Hepatocyte (in vitro differentiated cells): ENCODE measurements at places on chromosomes 7 and 10. TPM values are rescaled to one million over a fixed set of nuclear protein-coding genes. Genes with fewer than 3 reads are reported as not detected.

GRCh38 chr7:44330331-44330730 lies 4.9 kb upstream of the CAMK2B start:
- no peak overlapping the region for H3K27ac ChIP-seq
- H3K4me1 ChIP-seq = no peaks in the 10 kb centered on the region
- peaks cover 23% of the 10 kb centered on the region for H3K27me3 ChIP-seq

- no peaks in the 10 kb centered on the region for H3K27me3 ChIP-seq
- H3K4me3 ChIP-seq = no peak overlapping the region
- peaks cover 15% of the 10 kb centered on the region for H3K4me1 ChIP-seq
- no peak for DNase-seq
Measured at GRCh38 chr7:115233809-115234208, 311.9 kb downstream of the MDFIC start.

DNA sequence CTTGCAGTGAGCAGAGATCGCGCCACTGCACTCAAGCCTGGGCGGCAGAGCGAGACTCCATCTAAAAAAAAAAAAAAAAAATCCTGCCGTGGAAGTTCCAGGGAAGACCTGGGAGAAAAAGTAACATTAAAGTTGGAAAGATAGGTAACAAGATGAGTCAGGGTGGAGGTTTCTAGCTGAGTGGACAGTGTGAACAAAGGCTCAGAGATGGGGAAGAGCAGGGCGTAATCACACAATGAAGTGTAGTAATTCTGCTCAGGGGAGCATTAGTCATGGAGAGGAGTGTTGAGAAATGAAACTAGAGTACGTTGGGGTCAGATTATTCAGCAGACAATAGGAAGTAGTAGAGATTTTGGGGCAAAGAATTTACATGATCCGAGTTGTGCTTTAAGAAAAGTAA lies 21.6 kb upstream of the WASL start:
- H3K36me3 ChIP-seq = no peaks in the 10 kb centered on the region
- H3K27me3 ChIP-seq = no peaks in the 10 kb centered on the region
- H3K27ac ChIP-seq = no peak overlapping the region
- DNase-seq = no peak
- H3K4me3 ChIP-seq = no peak overlapping the region

- no peaks in the 10 kb centered on the region for H3K36me3 ChIP-seq
- no peak overlapping the region for H3K27ac ChIP-seq
- no peaks in the 10 kb centered on the region for H3K4me1 ChIP-seq
- H3K27me3 ChIP-seq = no peaks in the 10 kb centered on the region
- DNase-seq = no peak
Measured at GRCh38 chr7:34277803-34278199, 372.5 kb downstream of the BMPER start.

GRCh38 chr7:123655614-123656013 lies at the start of gene LMOD2:
LMOD2 (plus strand) TSS chr7:123655866; CDS start chr7:123655964, 98 bp downstream.
- no peaks in the 10 kb centered on the region for H3K4me1 ChIP-seq
- no peak within 1 kb of the TSS for H3K27ac ChIP-seq
- H3K4me3 ChIP-seq = no peak within 1 kb of the TSS
- H3K27me3 ChIP-seq = no peaks in the 10 kb centered on the region
- DNase-seq = no peak

DNA sequence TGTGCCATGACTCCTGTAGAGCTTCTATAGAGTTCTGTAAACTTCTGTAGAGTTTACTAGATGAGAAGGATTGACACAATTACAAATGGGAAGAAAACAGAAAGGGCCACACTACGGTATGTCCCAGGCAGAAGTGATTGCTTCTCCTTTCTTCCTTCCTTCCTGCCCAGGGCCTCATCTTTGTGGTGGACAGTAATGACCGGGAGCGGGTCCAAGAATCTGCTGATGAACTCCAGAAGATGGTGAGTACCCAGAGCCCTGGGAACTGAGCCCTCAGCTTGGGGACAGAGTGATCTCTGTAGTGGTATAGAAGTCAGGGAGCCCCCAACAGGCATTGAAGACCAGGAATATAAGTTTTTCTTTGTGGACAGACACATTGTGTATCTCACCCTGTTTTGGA lies 1.7 kb downstream of the ARF5 start:
- H3K27ac ChIP-seq = no peak overlapping the region
- no peaks in the 10 kb centered on the region for H3K27me3 ChIP-seq
- H3K36me3 ChIP-seq = no peaks in the 10 kb centered on the region
- H3K4me3 ChIP-seq = no peak overlapping the region

DNA sequence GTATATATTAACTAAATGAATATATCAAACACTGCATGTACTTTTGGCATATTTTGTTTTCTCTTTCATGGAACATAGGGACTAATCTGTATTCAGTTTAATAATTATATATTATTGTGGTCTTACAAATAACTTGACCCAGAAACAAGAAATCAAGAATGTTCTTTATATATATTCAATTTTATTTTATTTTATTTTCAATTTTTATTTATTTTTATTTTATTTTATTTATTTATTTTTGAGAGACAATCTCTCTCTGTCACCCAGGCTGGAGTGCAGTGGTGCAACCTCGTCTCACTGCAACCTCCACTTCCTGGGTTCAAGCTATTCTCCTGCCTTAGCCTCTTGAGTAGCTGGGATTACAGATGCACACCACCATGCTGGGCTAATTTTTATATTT lies 258.4 kb upstream of the MYO3A start:
- DNase-seq = no peak
- H3K36me3 ChIP-seq = no peaks in the 10 kb centered on the region
- no peaks in the 10 kb centered on the region for H3K27me3 ChIP-seq
- no peak overlapping the region for H3K4me3 ChIP-seq
- H3K4me1 ChIP-seq = no peaks in the 10 kb centered on the region

DNA sequence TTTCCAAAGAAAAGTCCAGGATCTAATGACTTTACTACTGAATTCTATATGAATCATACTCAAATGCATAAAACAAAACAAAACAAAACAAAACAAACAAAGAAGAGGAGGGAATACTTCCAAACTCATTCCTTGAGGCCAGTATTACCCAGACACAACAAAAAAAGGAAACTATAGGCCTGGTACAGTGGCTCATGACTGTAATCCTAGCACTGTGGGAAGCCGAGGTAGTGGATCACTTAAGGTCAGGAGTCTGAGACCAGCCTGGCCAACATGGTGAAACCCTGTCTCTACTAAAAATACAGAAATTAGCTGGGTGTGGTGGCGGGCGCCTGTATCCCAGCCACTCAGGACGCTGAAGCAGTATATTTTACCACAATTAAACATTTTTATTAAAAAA lies 114.6 kb downstream of the NRBF2 start:
- DNase-seq = no peak
- no peak overlapping the region for H3K4me3 ChIP-seq
- H3K27ac ChIP-seq = no peak overlapping the region

GRCh38 chr10:133258066-133258817 lies 18.4 kb downstream of the ADAM8 start:
- peaks cover 20% of the 10 kb centered on the region for H3K4me1 ChIP-seq
- DNase-seq = no peak
- no peaks in the 10 kb centered on the region for H3K36me3 ChIP-seq

GRCh38 chr10:122457934-122458333 lies 3.4 kb upstream of the HTRA1 start:
- H3K4me3 ChIP-seq = no peak overlapping the region
- no peaks in the 10 kb centered on the region for H3K36me3 ChIP-seq
- peaks cover 7% of the 10 kb centered on the region for H3K4me1 ChIP-seq
- no peak for DNase-seq

GRCh38 chr7:30354791-30355190 lies 70.4 kb downstream of the ZNRF2 start:
- no peak overlapping the region for H3K4me3 ChIP-seq
- no peak for DNase-seq
- H3K36me3 ChIP-seq = no peaks in the 10 kb centered on the region
- no peaks in the 10 kb centered on the region for H3K4me1 ChIP-seq
- H3K27ac ChIP-seq = no peak overlapping the region
- H3K27me3 ChIP-seq = no peaks in the 10 kb centered on the region

DNA sequence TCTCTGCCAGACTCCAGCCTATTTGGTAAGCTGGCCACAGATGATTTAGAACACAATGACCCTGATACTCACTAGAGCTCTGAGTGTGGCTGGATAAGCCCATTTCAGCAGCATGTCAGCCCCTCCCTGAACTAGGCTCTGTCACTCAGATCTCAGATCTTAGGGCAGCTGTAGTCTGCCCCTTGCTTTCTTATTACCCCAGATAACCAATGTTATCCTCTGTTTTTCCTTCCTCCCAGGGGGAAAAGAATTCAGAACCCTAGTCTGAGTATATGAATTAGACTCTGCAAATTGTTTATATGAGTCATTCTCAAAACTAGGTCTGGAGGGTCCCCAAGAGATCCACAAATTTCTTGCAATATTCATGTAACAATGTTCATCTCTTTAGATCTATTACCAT lies 286.2 kb downstream of the KCNMA1 start:
- peak overlapping the region; percentile 11 for H3K27ac ChIP-seq
- no peaks in the 10 kb centered on the region for H3K36me3 ChIP-seq
- no peak for DNase-seq
- peaks cover 7% of the 10 kb centered on the region for H3K4me1 ChIP-seq

DNA sequence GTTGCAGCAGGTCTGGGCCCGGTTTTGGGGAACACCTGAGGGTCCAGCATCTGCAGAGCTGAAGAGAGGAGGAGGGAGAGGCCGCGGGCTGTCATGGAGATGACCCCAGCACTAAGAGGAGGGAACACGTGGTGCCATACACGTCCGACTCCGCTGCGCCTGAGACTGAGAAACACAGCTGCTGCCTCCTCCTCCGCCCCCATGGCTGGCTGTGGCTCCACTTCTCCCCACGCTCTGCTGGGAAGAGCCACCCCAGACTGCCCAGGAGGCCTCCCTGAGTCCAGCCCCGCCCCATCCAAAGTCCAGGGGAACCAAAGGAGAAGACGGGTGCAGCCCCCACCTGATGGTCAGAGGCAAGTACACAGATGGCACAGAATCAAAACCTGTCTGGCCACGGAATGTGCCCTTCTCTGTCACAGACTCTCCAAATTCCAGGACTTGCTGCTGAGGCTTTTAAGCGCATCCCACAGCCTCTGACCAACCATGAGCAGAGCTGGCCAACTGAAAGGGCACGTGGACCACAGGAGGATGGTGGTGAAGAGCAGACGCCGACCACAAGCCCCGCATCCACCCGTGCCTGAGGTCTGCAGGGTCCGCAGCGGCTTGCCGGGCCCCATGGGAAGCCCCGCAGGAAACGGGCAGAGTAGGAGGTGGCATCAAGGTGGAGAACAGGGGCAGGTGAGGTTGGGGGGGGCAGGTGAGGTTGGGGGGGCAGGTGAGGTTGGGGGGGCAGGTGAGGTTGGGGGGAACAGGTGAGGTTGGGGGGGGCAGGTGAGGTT lies 24.0 kb downstream of the STK32C start:
- peak; percentile 50 for DNase-seq
- H3K4me1 ChIP-seq = no peaks in the 10 kb centered on the region
- H3K4me3 ChIP-seq = no peak overlapping the region

DNA sequence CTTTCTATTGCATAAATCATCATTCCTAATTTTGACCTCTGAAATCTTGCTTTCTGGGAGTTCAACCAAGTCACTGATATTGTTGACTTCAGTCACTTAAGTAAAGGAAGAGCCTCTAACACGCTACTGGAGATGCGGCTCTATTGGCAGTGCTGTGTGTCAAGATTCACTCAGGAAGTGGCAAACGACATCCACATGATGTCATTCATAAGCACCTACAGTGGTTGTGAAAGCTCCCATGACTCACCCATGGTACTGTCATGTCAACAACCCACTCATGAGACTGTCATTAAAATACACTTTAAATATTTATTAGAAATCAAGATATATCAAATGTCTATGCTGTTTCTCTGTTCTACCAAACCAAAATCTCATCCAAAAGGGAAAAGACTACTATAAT lies 52.5 kb upstream of the LHFPL3 start:
- H3K27ac ChIP-seq = no peak overlapping the region
- H3K4me1 ChIP-seq = no peaks in the 10 kb centered on the region
- no peak for DNase-seq
- no peaks in the 10 kb centered on the region for H3K36me3 ChIP-seq
- no peaks in the 10 kb centered on the region for H3K27me3 ChIP-seq

DNA sequence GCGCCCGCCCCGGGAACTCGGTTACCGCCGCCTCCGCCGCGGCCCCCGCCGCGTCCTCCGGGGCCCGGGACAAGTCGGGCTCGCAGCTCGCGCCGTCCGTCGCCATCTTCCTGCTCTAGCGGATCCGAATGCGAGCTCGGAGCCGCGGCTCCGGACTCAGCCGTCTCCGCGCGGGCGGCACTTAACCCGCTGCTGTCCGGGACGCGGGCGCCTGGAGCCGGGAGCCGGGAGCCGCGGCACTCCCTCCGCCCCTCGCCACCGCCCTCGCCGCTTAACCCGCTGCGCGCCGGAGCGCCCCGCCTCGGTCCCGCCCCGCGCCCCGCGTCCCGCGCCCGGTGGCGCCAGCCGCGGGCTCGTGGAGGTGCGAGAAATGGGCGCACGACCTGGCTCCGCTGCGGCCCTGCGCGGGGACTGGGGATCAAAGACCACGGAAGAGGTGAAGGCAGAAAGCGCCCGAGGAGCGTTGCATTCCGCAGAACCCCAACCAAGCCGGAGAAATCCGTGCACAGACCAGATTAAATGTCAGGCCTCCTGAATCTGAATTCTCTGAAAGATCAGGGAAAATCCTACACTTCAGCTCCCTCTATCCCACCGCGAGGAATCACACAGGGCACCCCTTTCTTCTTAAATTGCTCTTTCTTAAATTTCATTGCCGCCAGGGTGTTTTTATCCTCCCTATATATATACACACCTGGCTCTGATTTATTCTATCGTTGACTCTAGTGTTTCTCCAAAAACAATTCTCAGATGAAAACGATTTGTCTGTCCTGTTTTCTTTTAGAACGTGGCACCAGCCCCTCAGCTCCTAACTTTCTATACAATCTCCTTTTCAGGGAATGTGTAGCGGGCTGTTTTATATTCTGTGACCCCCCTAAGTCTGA lies at the start of gene CTTNBP2:
CTTNBP2 (minus strand) TSS at position 132 of the 881 bp plus-strand sequence; CDS start at position 106, 26 bp downstream.
- peak; percentile 78 for DNase-seq
- peak within 1 kb of the TSS; percentile 92 for H3K4me3 ChIP-seq
- H3K27ac ChIP-seq = peak within 1 kb of the TSS; percentile 71

- H3K36me3 ChIP-seq = no peaks in the 10 kb centered on the region
- no peak for DNase-seq
- no peak overlapping the region for H3K4me3 ChIP-seq
- no peaks in the 10 kb centered on the region for H3K27me3 ChIP-seq
- H3K4me1 ChIP-seq = no peaks in the 10 kb centered on the region
Measured at GRCh38 chr7:19587291-19587690, 121.5 kb downstream of the POLR1F start.

GRCh38 chr10:99775850-99776249 lies 6.6 kb upstream of the ABCC2 start:
- no peaks in the 10 kb centered on the region for H3K27me3 ChIP-seq
- H3K4me3 ChIP-seq = no peak overlapping the region
- peaks cover 51% of the 10 kb centered on the region for H3K4me1 ChIP-seq
- H3K27ac ChIP-seq = peak overlapping the region; percentile 56
- DNase-seq = peak; percentile 28

GRCh38 chr7:41731493-41732435 lies 28.9 kb upstream of the INHBA start:
- no peaks in the 10 kb centered on the region for H3K36me3 ChIP-seq
- no peak for DNase-seq
- H3K27me3 ChIP-seq = no peaks in the 10 kb centered on the region
- H3K4me3 ChIP-seq = no peak overlapping the region
- no peaks in the 10 kb centered on the region for H3K4me1 ChIP-seq

GRCh38 chr10:49609283-49610113 lies 612 bp upstream of the SLC18A3 start:
- DNase-seq = no peak
- H3K36me3 ChIP-seq = no peaks in the 10 kb centered on the region
- H3K4me1 ChIP-seq = peaks cover 10% of the 10 kb centered on the region

Gene TMEM273
- total RNA-seq = 0.27 and 1.2 TPM in 2 replicates

Gene NEBL
- 8.5 and 12.3 TPM in 2 replicates for total RNA-seq

Gene CYP3A7
- 770 and 803 TPM in 2 replicates for total RNA-seq

Gene PDE1C
- total RNA-seq = 3.3 and 5.0 TPM in 2 replicates

Gene ZNF679
- not detected in 2 replicates for total RNA-seq

Gene SNX13
- total RNA-seq = 57.6 and 64.6 TPM in 2 replicates

Gene SCIN
- 3.7 and 6.7 TPM in 2 replicates for total RNA-seq

Gene ZNF853
- total RNA-seq = 8.0 and 9.0 TPM in 2 replicates

Gene TMEM140
- total RNA-seq = 19.4 and 20.8 TPM in 2 replicates
